ENCODE measurements at places on chromosomes 1 and 21. TPM values are rescaled to one million over a fixed set of nuclear protein-coding genes. Genes with fewer than 3 reads are reported as not detected.

- DNase-seq = no peak
Observed at GRCh38 chr1:214791961-214792360, 189.0 kb downstream of the CENPF start.

DNA sequence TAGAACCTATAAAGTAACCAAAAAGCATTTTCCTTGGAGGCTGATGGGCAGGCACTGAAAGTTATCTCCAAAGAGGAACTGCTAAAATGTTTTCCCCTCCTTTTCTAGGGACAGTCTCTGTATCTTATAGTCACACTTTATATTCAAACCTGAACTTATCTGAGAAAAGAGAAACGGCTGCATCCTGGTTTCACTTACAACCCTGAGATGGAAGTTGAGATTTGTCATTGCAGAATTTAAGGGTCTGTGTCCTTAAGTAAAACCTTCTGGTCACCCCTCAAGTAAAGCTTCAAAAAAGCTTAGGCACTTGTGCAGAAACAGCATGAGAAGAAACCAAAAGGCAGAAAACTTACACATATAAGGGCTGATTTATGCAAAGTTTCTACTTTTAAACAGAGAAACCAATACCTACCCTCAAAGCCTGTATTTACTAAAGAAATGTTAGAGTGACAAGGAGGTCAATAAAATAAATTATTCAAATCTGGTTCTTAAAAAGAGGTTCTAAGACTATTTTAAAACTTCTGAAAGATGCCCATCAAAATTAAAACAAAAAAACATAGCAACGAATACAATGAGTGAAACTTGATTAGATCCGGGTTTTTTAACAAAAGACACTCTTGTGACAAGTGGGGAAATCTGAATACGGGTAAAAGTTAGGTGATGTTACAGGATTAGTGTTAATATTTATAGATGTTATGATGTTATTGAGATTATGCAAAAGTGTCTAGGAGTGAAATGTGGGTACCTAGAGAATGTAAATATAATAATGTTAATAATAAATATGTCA, 9.9 kb downstream of the CD58 start:
- no peak for DNase-seq

GRCh38 chr1:248098529-248098928, 3.5 kb downstream of the OR2L13 start:
- no peak for DNase-seq

DNA sequence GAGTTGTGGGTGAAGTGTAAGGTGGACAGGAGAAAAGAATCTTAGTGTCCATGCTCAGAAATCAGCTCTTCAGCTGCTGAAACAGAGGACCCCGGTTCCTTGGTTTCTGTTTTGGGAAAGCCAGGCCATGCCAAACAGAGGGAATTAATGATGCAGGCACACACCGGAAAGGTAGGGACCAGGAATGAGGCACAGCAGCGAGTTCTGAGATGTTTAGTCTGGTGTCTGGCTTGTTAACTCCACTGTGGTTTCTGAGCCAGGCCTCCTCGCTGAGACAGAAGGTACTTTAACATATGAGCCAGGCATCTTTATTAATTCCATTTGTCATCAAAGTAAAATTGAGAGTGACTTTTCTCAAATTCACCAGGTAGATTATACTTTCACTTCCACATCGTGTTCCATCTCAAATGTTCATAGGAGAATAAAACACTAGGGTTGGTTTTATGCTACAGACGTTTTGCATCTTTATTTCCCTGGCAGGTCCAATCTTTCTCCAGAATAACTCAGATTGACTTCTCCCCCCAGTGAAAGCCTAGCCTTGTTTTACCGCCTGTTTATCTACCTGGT, 23.5 kb downstream of the LRRC8D start:
- DNase-seq = no peak

DNA sequence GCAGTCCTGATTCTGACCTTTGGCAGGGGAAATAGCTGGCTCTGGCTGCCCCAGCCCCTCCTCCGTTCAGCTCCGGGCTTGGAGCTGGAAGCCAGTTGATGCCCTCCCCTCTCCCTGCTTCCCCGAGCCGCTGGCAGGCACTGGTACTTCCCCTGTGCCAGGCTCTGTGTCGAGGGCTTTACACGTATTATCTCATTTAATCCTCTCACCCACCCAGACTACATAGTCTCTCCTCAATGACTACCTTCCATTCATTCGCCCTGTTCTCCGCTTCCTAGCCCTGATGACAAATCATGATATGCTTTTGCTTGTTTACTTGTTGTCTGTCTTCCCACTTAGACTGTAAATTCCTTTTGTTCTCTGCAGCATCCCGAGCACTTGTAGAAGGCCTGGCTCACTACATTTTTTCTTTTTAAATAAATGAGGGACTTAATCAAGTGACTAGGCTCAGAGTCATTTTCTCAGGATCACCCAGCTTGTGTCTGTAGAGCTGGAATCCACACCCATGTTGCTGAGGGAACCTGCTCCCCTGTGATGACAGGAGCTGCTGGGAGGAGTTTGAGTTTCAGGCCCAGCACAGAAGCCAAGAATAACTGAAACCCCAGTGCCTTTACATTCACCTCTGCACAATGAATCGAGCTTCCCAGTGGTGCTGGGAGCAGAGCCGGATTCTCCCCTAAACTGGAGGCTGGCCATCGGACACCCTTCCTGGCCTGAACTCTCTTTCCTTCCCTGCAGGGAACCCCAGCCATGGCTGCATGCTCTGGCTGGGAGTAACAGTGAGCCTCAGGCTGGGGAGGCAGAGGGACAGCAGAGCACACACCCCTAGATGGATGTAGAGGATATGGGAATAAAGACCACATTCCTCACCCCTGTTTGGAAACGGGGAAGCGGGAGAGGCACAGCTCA, 58.3 kb downstream of the UBIAD1 start:
- no peak for DNase-seq

GRCh38 chr1:61334718-61335589, 252.6 kb downstream of the NFIA start:
- no peak for DNase-seq

Gene OR2T33
- total RNA-seq = not detected

Gene LCE2A
- not detected for total RNA-seq

DNA sequence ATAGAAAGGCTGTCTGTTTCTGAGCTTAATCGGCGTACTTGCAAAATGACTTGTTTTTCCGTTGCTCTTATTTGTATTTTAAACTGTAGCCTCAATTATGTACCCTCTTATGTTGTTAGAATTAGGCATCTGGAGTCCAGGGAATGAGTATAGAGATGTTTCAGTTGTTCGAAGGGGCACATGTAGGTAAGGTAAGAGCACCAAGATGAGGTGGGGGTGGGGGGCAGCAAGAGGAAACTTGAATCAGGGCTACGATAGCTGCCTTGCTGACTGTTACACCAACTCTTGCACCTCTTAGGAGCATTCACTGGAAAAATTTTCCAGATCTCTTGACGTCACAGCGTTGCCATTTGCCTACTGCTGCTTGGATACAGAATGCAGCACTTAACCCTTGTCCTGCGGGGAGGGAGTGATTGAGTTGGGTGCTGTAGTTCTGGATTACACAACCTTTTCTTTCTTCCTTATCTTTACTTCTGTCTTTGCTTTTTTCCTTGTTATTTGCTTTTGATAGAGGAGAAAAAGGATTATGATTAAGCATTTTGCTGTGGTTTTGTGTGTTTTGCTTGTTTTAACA, 3.2 kb downstream of the ATP1B1 start:
- no peak for DNase-seq

GRCh38 chr1:71857862-71858261, 424.5 kb downstream of the NEGR1 start:
- DNase-seq = no peak

Gene SYCP1
- 0.44 TPM for total RNA-seq

Gene LRRC39
- 0.39 TPM for total RNA-seq

DNA sequence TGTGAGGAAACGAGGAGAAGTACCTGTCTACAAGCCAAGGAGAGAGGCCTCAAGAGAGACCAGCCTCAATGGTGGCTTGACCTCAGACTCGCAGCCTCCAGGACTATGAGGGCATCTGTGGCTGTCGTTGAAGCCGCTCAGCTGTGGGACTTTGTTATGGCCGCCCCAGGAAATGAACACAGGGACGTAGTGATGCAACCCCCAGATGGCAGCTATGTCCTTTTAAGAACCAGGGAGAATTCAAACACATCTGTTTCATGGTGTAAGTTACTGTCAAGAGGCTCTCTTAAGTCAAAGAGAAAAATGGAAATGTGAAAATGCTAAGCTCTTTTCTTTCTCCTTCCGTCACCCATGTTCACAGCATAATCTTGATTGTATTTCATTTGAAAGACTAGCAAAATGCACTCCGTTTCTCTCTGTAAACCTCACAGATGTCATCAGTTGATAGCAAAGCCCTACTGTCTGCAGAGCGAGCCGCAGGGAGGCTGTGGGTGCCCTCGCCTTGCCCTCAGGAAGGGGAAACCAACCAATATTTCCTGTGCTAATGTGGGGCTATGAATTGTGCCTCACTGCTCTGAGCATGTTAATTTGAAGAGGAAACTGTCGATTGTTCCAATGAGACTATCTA, 21.3 kb downstream of the UBASH3A start:
- DNase-seq = no peak

- DNase-seq = no peak
Observed at GRCh38 chr1:206947255-206947654, 989 bp upstream of the PIGR start.

- no peak for DNase-seq
Observed at GRCh38 chr21:16211339-16212303, 481.8 kb downstream of the USP25 start.
